ENCODE measurements at places on chromosomes 3 and 15. TPM values are rescaled to one million over a fixed set of nuclear protein-coding genes. Genes with fewer than 3 reads are reported as not detected.

DNA sequence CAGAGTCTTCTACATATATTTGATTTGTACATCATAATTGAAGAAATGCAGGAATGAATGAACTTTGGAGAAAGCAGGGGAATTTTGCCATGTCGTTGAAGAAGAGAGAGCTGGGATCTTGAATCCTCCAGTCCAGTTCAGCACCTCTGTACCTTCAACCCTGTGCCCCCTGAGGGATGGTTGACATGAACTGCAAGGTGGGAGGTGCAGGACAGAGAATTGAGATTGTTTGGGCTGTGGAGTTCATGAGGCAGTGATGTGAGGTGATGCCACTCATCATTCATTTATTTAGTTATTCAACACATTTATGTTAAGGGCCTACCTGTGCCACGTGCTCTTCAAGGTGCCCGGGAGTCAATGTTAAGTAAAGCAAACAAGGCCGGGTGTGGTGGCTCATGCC is 104.6 kb downstream of the ARNT2 start:
- H3K36me3 ChIP-seq: no peaks in the 10 kb centered on the region
- H3K27me3 ChIP-seq: no peaks in the 10 kb centered on the region
- H3K4me1 ChIP-seq: no peaks in the 10 kb centered on the region
- DNase-seq: no peak
- no peak overlapping the region for H3K4me3 ChIP-seq

Gene NPAP1
- not detected for total RNA-seq

GRCh38 chr3:139672884-139673283 is 4.9 kb downstream of the NMNAT3 start:
- DNase-seq: no peak
- H3K4me1 ChIP-seq: peaks cover 5% of the 10 kb centered on the region
- no peak overlapping the region for H3K4me3 ChIP-seq
- H3K36me3 ChIP-seq: no peaks in the 10 kb centered on the region
- no peaks in the 10 kb centered on the region for H3K27me3 ChIP-seq

GRCh38 chr15:82916161-82916952 is 36.2 kb downstream of the HOMER2 start:
- no peak overlapping the region for H3K27ac ChIP-seq
- no peaks in the 10 kb centered on the region for H3K27me3 ChIP-seq
- H3K4me1 ChIP-seq: no peaks in the 10 kb centered on the region

GRCh38 chr3:64616953-64617352 is 70.8 kb downstream of the ADAMTS9 start:
- no peaks in the 10 kb centered on the region for H3K27me3 ChIP-seq
- H3K36me3 ChIP-seq: no peaks in the 10 kb centered on the region
- no peak for DNase-seq
- H3K4me1 ChIP-seq: no peaks in the 10 kb centered on the region

DNA sequence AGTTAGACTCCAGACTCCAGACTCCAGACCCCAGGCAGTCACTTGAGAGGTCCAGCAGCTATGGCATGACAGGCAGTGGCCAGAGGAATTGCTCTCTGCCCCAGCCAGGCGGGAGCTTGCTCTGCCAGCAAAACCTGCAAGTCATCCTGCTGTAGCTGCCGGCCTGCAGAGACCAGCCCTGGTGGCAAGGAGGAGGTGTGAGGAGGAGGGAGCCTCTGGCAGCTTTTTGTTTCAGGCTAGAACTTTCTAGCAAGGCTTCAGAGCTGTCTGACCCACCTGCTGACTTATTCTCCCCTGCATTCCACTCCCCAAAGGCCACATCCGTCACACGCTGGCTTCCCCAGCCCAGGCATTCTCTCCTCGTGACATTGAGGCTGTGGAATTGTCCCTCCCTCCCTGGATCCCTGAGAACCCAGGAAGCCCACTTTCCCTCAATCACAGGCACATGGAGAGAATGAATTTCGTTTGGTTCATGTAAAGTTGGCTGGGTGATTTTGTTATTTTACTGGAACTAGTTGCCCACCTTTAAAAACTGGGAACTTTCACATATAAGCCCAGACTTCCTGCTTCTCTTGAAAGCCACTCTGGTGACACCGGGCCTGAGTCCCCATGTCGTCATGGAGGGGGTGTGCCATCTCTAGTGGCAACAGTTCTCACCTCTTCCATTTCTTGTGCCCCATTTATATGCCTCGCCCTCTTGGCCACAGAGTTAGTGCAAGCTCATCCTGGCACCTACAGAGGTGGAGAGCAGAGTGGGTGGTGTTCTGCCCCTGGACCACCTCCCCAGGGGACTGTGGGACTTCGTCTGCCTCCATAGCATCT is 82.7 kb downstream of the ABHD5 start:
- H3K36me3 ChIP-seq: no peaks in the 10 kb centered on the region
- no peak for DNase-seq
- H3K4me1 ChIP-seq: no peaks in the 10 kb centered on the region
- H3K27ac ChIP-seq: no peak overlapping the region
- H3K27me3 ChIP-seq: no peaks in the 10 kb centered on the region
- no peak overlapping the region for H3K4me3 ChIP-seq

DNA sequence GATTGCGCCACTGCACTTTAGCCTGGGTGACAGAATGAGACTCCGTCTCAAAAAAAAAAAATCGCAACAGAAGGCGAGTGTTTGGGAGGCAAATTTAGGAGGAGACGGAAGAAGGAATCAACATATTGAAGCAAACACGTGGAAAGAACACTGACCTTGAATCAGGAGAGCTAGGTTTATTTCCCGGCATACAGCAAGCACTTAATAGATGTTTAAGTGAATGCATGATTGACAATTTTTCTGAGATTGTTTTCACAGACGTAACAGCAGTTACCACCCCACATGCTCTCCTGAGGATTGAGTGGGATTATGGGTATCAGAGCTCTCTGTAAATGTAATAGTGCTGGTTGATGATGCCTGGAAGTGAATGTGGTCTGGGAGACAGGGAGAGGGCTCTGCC is 5.6 kb upstream of the RPP25 start:
- H3K4me1 ChIP-seq: no peaks in the 10 kb centered on the region
- no peaks in the 10 kb centered on the region for H3K27me3 ChIP-seq
- DNase-seq: no peak
- no peak overlapping the region for H3K27ac ChIP-seq
- no peaks in the 10 kb centered on the region for H3K36me3 ChIP-seq

DNA sequence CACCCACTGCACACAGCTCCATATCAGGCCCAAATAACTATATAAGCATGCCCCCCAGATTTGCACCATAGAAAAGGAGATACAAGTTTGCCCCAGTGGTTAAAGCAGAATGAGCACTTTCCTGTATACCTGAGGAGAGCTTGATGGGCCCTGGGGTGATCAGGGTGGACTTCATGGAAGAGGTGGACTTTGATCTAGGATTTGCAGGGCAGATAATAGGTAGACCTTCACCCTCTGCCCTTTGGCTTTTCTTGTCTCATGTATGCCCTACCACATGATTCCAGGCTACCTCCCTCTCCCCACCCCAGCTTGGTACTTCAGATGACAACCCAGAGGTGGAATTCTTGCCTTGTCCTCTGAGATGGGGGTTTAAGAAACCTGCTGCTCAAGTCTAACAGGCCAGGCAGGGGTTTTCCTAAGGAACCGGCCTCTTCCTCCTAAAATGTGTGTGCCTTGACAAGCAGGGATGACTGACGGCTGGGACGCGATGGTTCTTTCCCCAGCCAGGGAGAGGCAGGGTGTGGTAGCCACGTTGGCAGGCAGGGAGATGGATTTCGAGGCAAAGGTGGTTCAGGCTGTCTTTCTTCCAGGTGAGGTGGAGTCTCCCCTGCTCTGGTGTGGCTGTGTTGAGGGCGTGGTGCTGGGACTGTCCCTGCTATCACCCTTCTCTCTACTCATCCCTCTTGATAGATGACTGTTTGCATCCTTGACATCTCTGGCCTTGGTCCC is 6.6 kb upstream of the RHCG start:
- H3K27me3 ChIP-seq: no peaks in the 10 kb centered on the region
- peak; percentile 46 for DNase-seq
- no peak overlapping the region for H3K4me3 ChIP-seq
- H3K36me3 ChIP-seq: no peaks in the 10 kb centered on the region
- H3K27ac ChIP-seq: no peak overlapping the region
- no peaks in the 10 kb centered on the region for H3K4me1 ChIP-seq

Gene ADAMTS17
- total RNA-seq: 7.2 TPM

Gene CCDC54
- not detected for total RNA-seq

DNA sequence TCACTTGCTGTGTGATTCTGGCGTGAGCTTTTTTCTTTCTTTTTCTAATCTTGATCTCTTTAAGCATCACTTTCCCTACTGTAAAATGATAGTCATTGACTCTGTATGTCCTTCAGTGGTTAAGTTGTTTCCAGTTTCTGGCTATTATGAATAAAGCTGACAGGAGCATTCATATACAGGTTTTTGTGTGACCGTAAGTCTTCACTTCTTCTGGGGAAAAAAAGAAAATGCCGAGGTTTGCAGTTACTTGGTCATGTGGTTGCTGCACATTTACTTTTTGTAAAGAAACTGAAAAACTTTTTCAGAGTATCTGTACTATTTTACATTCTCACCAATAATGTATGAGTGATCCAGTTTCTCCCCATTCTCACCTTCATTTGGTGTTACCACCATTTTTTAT is 247.4 kb upstream of the RBMS3 start:
- no peak for DNase-seq
- no peaks in the 10 kb centered on the region for H3K27me3 ChIP-seq
- no peaks in the 10 kb centered on the region for H3K36me3 ChIP-seq
- no peak overlapping the region for H3K27ac ChIP-seq
- no peak overlapping the region for H3K4me3 ChIP-seq

GRCh38 chr15:69141833-69142232 is 18.6 kb upstream of the GLCE start:
- no peak overlapping the region for H3K27ac ChIP-seq
- no peak overlapping the region for H3K4me3 ChIP-seq
- no peaks in the 10 kb centered on the region for H3K27me3 ChIP-seq
- DNase-seq: no peak
- peaks cover 2% of the 10 kb centered on the region for H3K4me1 ChIP-seq

Gene CSTA
- total RNA-seq: not detected

- no peaks in the 10 kb centered on the region for H3K36me3 ChIP-seq
- DNase-seq: peak; percentile 16
- H3K4me3 ChIP-seq: no peak overlapping the region
- H3K4me1 ChIP-seq: no peaks in the 10 kb centered on the region
Observed at GRCh38 chr3:123295171-123295900, 93.6 kb downstream of the SEC22A start.

DNA sequence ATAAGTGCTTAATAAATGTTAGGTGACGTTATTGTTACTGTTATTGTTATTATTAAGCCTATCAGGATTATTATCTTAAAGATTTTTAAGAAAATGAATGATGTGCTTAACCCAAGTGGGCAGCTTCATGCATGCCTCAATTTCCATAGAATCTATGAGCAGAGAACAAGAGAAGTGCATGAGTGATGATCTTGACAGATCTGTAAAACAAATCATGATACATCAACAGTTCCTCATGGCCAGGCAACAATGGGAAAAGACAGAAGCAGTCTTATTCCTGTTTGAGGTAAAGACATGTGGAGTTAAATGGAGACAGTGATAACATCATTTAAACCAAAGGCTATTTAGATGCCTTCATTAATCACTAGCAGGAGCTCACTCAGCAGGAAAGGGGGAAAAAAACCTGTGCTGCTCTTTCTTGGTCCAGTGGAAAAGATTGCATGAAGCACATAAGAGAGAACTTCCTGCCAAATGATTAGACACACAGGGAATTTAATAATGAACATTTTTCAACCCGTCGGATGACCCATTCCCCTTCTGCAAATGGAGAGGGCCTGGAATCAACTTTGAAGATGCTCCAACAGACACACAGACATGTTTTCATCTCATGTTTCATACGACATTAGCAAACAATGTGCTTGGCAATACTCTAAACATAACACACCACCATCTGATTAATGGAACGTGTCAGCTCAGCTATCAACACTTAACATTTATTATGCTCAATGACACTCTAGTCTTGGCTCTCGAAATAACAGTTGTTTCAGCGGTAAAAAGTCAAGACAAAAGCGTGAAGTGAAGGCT is 212.2 kb upstream of the LRRN1 start:
- no peak overlapping the region for H3K27ac ChIP-seq
- no peaks in the 10 kb centered on the region for H3K4me1 ChIP-seq
- DNase-seq: no peak
- no peak overlapping the region for H3K4me3 ChIP-seq
- no peaks in the 10 kb centered on the region for H3K36me3 ChIP-seq

Data from Peyer's patch (tissue), 4 donors.